ENCODE measurements at places on chromosomes 7 and 10. TPM values are rescaled to one million over a fixed set of nuclear protein-coding genes. Genes with fewer than 3 reads are reported as not detected.

The HOXA11 gene
- 4.0 TPM for total RNA-seq

The TRPV5 gene
- total RNA-seq = not detected

The HUS1 gene
- 41.6 TPM for total RNA-seq

The ARL3 gene
- 5.1 TPM for total RNA-seq

The OR2A42 gene
- not detected for total RNA-seq

The TACC2 gene
- 20.7 TPM for total RNA-seq

The ZNF735 gene
- total RNA-seq = not detected

The ZNF248 gene
- 4.9 TPM for total RNA-seq

The INA gene
- 1.1 TPM for total RNA-seq

The ANLN gene
- 128 TPM for total RNA-seq

The RNF32 gene
- 0.39 TPM for total RNA-seq

The ZNF316 gene
- 9.4 TPM for total RNA-seq

The ANKRD61 gene
- 0.40 TPM for total RNA-seq

The H2BK1 gene
- total RNA-seq = not detected

The HBP1 gene
- 66.8 TPM for total RNA-seq

The MDH2 gene
- 208 TPM for total RNA-seq

The MINDY3 gene
- 24.0 TPM for total RNA-seq

The DYNC1I1 gene
- total RNA-seq = 0.89 TPM

The KLF14 gene
- total RNA-seq = not detected

The HECW1 gene
- total RNA-seq = not detected
